CD4-positive, alpha-beta T cell (primary cell): ENCODE measurements at places on chromosomes 6 and 20. TPM values are rescaled to one million over a fixed set of nuclear protein-coding genes. Genes with fewer than 3 reads are reported as not detected.

Gene MATN4
- not detected for total RNA-seq

Gene CRISP3
- not detected for total RNA-seq

Gene TSPO2
- total RNA-seq = not detected

Gene CSTF1
- total RNA-seq = 21.8 TPM

Gene OTOR
- total RNA-seq = not detected

Gene TMEM14B
- 44.1 TPM for total RNA-seq

DNA sequence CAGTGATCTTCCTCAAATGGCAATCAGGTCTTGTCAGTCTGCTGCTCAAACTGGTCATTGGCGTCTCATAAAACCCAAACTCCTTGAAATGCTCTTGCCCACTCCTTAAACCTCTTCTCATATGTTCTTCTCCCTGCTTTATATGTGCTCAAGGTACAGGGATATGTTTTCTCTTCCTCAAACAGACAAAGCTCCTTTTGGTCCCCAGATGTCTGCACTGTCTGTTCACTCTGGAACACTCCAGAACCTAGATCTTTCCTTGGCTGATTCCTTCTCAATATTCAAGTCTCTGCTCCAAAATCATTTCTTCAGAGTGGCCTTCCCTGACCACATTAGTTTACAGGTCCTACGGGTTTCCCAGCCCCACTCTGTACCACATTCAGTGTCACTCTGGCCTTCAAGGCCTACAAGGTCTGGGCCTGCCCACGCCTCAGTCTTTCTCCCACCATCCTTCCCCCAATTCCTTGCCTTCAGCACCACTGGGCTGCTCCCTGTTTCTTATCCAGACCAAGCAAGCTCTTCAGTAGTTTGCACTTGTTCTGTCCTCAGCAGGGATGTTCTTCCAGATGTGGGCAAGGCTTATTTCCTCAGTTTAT lies 9.0 kb downstream of the THEMIS start:
- H3K36me3 ChIP-seq = peaks cover 30% of the 10 kb centered on the region
- DNase-seq = no peak
- no peak overlapping the region for H3K4me3 ChIP-seq

- no peaks in the 10 kb centered on the region for H3K27me3 ChIP-seq
- DNase-seq = no peak
- H3K4me3 ChIP-seq = no peak overlapping the region
- no peaks in the 10 kb centered on the region for H3K36me3 ChIP-seq
Observed at GRCh38 chr6:127634178-127634577, 57.2 kb downstream of the C6orf58 start.

GRCh38 chr6:124881898-124882578 lies 80.2 kb upstream of the RNF217 start:
- no peaks in the 10 kb centered on the region for H3K27me3 ChIP-seq
- H3K4me1 ChIP-seq = no peaks in the 10 kb centered on the region
- no peak overlapping the region for H3K4me3 ChIP-seq
- no peaks in the 10 kb centered on the region for H3K36me3 ChIP-seq

DNA sequence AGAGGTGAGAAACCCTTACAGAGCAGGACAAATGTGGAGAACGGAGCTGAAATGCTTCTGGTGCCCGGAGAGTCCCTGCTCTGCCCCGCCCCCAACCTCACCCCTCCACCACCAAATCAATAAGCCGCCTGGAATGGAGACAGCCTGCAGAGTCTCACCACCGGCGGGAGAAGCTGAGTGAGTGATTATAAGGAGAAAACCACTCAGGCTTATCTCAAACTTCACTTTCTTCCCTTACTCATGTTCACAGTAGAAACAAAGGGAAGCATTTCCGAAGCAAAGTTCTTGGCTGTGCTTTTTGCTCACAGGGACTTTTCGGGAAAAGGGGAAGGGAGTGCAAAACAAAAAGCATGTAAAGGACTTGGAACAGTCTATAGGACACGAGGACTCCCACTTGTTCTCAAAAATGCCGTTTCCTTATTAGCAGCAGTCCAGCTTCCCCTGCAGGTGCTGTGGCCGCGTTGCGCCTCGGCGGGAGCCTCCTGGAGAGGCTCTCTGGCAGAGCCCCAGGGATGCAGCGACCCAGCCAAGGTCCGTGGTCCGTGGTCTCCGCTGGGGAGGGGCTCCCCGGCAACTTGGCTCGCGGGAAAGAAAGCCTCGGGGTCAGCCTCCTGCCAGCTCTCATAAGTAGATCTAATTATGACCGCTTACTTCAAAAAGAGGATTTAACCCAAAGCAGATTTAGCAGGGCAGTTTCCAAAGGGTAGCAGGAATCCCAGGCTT lies 64.8 kb upstream of the TMEM30A start:
- H3K4me1 ChIP-seq = peaks cover 6% of the 10 kb centered on the region
- no peak for DNase-seq
- H3K4me3 ChIP-seq = no peak overlapping the region
- peaks cover 11% of the 10 kb centered on the region for H3K27me3 ChIP-seq
- H3K36me3 ChIP-seq = no peaks in the 10 kb centered on the region

- DNase-seq = no peak
- H3K27ac ChIP-seq = no peak overlapping the region
- H3K4me1 ChIP-seq = no peaks in the 10 kb centered on the region
- no peaks in the 10 kb centered on the region for H3K27me3 ChIP-seq
Observed at GRCh38 chr20:49904440-49905214, 10.7 kb downstream of the SPATA2 start.

DNA sequence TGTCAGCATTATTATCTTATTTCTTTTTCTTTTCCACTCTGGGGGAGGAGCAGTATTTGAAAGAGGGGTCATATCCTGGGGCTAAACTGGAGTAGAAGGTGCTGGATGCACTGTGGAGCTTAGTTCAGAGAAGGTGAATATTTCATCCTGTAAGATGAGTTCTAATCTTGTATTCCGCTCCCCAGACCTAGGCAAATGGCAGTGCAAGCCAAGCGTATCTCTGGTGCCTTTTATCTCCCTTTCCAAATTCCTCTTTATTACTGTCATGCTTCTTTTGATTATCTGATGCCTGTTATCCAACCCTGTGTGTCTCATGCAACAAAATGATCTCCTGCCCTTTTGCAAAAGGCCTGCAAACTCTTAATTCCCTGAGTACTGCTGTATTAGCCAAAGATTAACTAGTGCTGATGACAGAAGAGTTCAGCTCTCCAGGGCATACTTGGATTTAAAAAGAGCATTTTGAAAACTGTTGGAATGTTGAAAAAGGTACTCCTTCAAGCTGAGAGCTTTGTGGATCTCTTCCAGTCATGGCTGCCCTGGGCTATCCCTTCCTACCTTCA lies 138.0 kb downstream of the CARMIL1 start:
- H3K27ac ChIP-seq = no peak overlapping the region
- peaks cover 3% of the 10 kb centered on the region for H3K4me1 ChIP-seq
- H3K27me3 ChIP-seq = no peaks in the 10 kb centered on the region
- DNase-seq = no peak

DNA sequence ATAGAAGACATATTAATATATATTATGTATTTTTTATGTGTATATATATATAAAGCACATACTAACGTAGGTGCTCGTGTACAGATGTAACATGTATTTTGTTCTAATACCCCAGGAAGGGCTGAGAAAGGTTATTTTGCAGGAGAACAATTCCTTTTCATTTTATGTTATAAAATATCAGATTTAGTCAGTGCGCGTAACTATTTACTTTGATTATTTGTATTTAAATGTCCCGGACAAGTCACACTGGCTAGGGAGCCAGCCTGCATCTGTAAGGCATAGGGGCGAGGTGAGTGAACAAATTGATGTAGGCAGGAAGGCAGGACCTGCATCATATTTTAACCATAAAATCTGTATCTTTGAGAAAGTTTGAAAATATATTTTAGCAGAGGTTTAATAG lies 74.1 kb downstream of the BMP7 start:
- no peak overlapping the region for H3K27ac ChIP-seq
- H3K4me1 ChIP-seq = no peaks in the 10 kb centered on the region
- no peaks in the 10 kb centered on the region for H3K27me3 ChIP-seq
- DNase-seq = no peak

GRCh38 chr6:8047541-8048292 lies 16.5 kb downstream of the BLOC1S5 start:
- no peak overlapping the region for H3K4me3 ChIP-seq
- H3K4me1 ChIP-seq = no peaks in the 10 kb centered on the region
- H3K27ac ChIP-seq = no peak overlapping the region
- no peak for DNase-seq
